Pericardium fibroblast (primary cell): ENCODE measurements at places on chromosomes 11 and 22. TPM values are rescaled to one million over a fixed set of nuclear protein-coding genes. Genes with fewer than 3 reads are reported as not detected.

The VWCE gene
- total RNA-seq, result 2.2 and 4.4 TPM in 2 replicates

The ADAMTS8 gene
- total RNA-seq, result 0.12 TPM in 1 of 2 replicates, not detected in the other

The OR52A5 gene
- not detected in 2 replicates for total RNA-seq

The DGCR6 gene
- total RNA-seq, result 1.4 and 4.7 TPM in 2 replicates

The OR4S1 gene
- total RNA-seq, result not detected in 2 replicates

The ENTHD1 gene
- total RNA-seq, result not detected in 2 replicates
